Ureter (tissue), 1 donor: ENCODE measurements at places on chromosomes 4 and X. TPM values are rescaled to one million over a fixed set of nuclear protein-coding genes. Genes with fewer than 3 reads are reported as not detected.

Gene CLDN22
- not detected for total RNA-seq

Gene MAGEE2
- total RNA-seq: not detected

Gene PAGE5
- total RNA-seq: not detected

Gene PTTG2
- 7.2 TPM for total RNA-seq

Gene NXF2
- total RNA-seq: not detected

Gene IGSF1
- total RNA-seq: 0.18 TPM

Gene TSC22D3
- 240 TPM for total RNA-seq

Gene ELMOD2
- 29.5 TPM for total RNA-seq

Gene CSAG1
- not detected for total RNA-seq

Gene CXCL5
- total RNA-seq: not detected

Gene HSD17B13
- 0.31 TPM for total RNA-seq

Gene ADAMTS3
- 0.94 TPM for total RNA-seq

Gene MAGEB18
- total RNA-seq: not detected

Gene BANK1
- total RNA-seq: 14.1 TPM

Gene LEF1
- total RNA-seq: 20.7 TPM

Gene ARHGEF38
- 1.2 TPM for total RNA-seq

Gene IL13RA2
- total RNA-seq: 0.83 TPM

Gene HDX
- total RNA-seq: 10.3 TPM

Gene ADH7
- total RNA-seq: not detected

Gene MUC7
- total RNA-seq: not detected

Gene FGF16
- total RNA-seq: 0.39 TPM

Gene SPANXN4
- not detected for total RNA-seq

Gene ZDHHC15
- total RNA-seq: 1.8 TPM

Gene KCND1
- 3.4 TPM for total RNA-seq

Gene CHIC2
- total RNA-seq: 22.8 TPM

Gene CHRDL1
- 34.7 TPM for total RNA-seq

Gene MAGEC3
- not detected for total RNA-seq
